Panc1 (cell line): ENCODE measurements at places on chromosomes 11 and 22.
A peak's percentile ranks its signal among the peaks of the same experiment; 100 is the strongest.

DNA sequence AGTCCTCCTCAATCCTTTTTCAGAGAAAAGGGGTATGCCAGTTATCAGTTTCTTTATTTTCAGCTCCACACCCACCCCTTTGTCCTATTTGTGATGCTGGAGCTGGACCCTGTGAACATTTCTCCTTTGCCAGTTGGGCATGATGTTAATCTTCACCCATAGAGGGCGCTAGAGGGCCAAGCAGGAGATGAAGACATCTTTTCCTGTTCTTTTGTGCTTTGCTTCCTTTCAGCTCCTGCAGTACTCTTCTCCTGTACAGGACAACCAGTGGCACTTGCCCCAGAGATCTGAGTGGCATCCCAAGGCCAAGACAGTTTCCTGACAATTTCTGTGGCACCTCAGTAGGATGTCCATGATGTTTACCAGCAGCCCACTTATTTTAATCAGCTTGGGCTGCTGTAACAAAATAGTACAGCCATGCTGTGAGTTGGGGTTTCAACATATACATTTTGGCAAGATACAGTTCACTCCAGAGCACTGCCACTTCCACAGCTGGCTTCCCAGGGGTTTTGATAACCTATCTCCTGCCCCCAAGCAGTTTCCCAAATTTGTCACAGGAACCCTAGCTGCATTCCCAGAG, 4.6 kb downstream of the SAA2 start:
- DNase-seq, result peak; percentile 54

DNA sequence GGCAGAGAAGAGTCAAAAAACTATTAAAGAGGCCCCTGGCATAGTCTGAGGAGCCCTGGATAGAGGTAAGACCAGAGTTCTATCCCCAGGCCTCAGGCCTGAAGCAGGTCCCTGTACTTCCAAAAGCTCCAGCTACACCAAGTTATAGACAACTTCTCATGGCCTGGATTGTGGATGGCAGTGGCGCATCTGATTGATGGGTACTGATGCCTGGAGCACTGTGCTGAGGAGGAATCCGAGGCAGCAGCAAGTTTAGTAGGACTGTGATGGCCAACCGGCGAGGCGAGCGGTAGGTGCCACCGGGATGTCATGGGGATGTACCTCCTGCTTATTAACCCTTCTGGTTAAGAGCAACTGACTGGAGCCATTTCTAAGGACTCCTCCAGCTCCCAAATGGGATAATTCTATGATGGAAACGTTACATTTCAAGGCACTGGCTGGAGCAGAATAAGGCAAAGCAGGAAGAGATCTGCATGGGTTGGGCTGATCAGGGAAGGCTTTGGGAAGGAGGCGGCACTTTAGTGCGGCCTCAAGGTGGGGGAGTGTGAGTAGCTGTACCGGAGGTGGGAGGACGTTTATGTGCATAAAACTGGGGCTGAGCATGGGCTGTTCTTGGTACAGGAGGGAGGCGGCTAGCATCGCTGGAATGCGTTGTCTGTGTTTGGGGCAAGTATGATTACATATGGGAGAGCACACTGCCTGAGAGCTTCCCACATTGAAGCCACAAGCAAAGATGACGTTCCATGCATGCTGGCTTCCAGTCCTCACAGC, 24.2 kb upstream of the JAM3 start:
- no peak for DNase-seq

GRCh38 chr11:111921541-111922230, 3.0 kb downstream of the C11orf52 start:
- DNase-seq, result no peak

- DNase-seq, result no peak
Observed at GRCh38 chr11:1205987-1206331, 16.9 kb upstream of the MUC5B start.

DNA sequence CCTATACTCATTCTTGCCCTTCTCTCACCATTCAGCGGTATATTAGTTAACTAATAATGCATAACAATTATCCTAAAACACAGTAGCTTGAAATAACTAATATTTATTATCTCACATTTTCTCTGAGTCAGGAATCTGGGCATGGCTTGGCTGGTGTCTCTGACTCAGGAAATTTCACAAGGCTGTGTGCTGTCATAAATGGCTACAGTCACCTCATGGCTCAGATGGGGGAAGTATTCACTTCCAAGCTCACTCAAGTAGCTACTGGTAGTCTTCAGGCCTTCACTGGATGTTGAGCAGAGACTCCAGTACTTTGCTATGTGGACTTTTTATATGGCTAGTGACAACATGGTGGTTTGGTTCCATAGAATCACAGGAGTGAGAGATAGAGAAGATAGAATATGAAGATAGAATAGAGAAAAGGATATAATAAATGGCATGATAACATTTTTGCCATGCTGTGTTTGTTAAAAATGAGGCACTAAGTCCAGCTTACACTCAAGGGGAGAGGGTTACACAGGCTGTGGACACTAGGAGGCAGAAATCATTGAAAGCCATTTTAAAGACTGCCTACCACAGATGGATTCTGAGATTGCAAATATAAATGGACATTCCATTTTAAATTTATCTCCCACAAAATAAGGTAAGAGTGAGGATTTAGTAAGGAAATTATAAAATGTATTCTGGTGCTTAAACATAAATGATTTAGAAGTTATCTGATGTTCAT, 997.8 kb upstream of the CHORDC1 start:
- no peak for DNase-seq

DNA sequence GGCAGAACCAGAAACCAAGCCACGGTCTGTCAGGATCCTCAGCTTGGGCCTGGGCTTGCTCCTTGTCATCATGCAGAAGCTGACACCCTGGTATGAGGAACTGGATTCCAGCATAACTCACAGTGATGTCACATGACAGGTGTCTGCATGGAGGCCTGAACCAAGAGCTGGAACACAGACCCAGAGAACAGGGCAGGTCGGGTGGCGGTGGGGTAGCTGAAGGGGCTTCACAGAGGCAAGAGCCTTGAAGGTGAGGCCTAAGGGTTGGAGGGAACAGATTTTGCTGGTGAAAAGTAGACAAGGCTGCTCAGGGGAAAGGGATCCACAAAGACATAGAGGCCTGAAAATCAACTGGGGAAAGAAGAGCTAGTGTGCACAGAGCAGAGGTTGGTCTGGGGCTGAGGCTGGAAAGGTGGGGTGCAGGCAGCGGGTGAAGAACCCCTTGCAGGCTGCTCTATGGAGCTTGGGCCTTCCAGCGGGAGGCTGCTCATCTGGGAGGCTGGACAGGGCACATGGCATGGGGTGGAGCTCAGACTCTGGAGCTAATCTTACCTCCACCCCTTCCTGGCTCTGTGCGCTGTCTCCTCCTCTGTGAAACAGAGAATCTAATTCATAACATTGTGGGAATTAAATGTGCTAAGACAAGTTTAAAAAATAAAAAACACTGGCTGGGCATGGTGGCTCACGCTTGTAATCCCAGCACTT, 18.4 kb upstream of the RPS3 start:
- no peak for DNase-seq

GRCh38 chr22:20624161-20624616, 116.8 kb downstream of the MED15 start:
- DNase-seq, result no peak

DNA sequence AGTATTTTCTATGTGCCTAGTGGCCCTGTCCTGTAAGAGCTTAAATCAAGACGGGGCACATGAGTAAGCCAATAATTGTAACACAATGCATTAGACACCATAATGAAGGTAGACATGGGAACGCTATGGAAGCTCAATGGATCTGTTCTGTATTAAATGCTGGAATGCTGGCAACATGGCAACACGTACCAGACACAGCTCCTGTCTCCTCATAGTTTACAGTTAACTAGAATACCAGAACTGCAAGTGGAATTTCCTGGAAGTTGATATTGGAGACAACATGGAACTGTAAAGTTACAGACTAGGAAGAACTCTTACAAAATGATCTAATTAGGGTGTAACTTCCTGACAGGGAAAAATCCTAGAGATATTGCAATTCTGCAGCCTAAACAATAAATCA, 12.4 kb downstream of the P4HA3 start:
- no peak for DNase-seq
